ENCODE measurements at places on chromosomes 2 and 18.

- no peak for DNase-seq
Measured at GRCh38 chr2:34787341-34787740, 1188.2 kb upstream of the FAM98A start.

GRCh38 chr18:79749251-79750191, 48.2 kb upstream of the KCNG2 start:
- no peak for DNase-seq

DNA sequence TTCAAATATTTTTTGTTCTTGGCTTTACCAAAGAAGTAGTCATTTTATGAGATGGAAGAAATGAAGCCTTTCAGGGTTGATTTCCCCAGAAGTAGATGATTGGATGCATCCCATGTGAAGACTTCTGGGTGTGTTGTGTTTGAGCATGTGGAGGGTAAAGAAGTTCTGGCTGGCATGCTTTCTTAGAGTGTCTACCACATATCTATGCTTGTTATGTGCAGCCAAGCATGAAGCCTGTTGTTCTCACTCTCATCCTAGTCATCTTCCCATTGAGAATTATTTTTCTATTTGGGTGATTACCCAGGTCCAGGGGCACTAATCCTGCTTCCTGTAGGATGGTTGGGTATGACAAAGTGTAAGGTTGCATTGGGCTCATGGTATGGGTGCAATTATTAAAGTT, 472.9 kb downstream of the PTPRM start:
- DNase-seq, result no peak

- DNase-seq, result no peak
Measured at GRCh38 chr2:110755491-110756078, 23.2 kb downstream of the ACOXL start.

DNA sequence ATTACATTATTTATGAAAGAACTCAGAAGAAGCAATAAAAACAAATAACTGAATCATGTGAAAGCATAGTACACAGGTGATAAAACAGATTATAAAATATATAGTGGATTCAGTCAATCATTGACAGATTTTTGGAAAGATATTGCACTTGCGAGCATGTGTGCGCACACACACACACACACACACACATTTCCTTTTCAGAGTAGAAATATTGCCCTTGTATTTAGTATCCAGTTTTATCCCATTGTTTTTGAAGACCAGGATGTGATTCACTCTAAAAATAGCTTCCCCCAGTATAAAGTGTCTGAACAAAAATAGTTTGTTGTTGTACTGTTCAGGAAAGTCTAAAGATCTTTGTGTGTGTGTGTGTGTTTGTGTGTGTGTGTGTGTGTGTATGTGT, 145.5 kb downstream of the CALCRL start:
- no peak for DNase-seq

- DNase-seq, result no peak
Measured at GRCh38 chr2:83340424-83340823, 1118.7 kb downstream of the SUCLG1 start.

DNA sequence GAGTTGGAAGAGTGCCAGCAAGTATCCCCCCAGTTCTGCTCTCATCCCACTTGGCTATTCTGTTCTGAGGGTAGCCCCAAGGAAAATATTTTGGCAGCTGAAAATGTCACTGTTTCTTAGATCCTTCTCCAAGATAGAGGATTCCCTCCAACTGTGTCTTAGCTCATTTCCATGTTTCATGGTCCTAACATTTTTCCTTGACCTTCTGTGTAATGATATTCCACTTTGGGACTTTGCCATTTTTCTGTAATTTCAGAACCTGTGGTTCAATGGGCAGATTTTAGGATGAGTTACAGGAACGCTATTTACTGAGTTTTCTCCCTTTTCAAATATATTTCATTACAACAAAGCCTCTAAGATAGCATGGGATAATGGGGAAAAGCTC, 34.7 kb downstream of the NHEJ1 start:
- no peak for DNase-seq

DNA sequence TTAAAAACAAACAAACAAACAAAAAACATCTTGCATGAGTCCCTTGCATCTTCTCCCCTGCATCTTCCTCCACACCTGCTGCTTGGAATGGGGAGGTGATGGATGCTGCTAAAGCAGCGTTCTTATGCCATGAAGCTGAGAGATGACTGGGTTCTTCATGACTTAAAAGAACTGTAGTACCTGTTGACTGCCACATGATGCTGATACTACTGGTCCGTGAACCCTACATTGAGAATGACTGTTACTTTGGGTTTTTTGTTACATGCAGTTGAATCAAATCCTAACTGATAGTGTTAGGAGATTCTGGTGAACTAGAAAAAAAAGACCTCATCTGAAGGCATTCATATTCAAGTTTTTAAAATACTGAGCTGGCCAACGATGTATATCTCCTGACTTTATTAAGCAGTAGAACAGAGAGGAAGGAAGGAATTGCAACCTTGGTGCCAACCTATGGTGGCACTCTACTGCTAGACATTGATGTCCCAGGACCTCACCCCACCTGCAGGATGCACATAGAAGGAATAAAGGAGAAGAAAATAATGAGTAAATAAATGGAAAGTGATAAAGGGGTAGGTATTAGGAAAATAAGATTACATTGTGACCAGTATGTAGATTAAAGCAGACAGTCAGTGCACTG, 63.2 kb upstream of the SPAG16 start:
- DNase-seq, result no peak

- peak; percentile 86 for DNase-seq
Measured at GRCh38 chr18:74249181-74249968, 42.4 kb downstream of the CYB5A start.

DNA sequence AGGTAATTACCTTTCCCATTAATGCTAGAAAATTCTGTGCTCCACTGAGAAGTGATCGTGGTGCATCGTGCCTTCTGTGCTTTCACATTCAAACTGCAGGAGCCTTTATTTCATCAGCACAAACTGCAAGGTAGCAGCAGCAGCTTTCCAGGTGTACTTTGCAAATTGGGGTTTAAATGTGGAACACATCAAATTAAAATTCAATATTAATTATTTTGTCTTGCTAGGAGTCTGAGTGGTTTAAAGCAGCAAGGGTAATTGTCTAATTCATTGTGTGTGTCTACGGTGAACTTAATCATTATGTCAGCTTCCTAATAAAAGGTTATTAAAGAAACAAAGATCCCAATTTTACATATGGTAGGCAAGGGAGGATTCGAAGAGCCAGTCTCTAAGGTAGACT, 180.8 kb upstream of the ATP5MC3 start:
- DNase-seq, result no peak

DNA sequence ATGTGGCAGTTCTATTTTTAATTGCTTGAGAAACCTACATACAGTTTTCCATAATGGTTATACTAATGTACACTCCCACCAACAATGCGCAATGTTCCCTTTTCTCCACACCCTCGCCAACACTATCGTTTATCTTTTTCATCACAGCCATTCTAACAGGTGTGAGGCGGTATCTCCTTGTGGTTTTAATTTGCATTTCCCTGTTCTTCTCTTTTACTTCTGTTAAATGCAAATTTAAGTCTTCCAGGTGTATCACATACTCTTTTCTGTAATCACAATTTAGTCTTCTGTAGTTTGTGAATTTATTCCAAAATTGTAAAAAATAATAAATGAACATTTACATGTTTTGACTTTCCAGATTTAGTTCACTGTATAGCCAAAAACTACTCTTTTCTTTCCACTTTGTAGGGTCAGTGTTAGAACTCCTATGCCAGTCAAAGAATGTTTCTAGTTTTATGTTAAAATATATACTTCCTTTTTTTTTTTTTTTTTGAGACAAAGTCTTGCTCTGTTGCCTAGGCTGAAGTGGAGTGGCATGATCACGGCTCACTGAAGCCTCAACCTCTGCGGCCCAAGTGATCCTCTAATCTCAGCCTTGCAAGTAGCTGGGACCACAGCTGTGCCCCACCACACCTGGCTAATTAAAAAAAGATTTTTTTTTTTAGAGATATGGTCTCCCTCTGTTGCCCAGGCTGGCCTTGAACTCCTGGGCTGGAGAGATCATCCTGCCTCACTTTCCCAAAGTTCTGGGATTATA, 15.4 kb upstream of the ACYP2 start:
- no peak for DNase-seq

GRCh38 chr2:217903859-217904613, 98.8 kb downstream of the TNS1 start:
- DNase-seq, result no peak

DNA sequence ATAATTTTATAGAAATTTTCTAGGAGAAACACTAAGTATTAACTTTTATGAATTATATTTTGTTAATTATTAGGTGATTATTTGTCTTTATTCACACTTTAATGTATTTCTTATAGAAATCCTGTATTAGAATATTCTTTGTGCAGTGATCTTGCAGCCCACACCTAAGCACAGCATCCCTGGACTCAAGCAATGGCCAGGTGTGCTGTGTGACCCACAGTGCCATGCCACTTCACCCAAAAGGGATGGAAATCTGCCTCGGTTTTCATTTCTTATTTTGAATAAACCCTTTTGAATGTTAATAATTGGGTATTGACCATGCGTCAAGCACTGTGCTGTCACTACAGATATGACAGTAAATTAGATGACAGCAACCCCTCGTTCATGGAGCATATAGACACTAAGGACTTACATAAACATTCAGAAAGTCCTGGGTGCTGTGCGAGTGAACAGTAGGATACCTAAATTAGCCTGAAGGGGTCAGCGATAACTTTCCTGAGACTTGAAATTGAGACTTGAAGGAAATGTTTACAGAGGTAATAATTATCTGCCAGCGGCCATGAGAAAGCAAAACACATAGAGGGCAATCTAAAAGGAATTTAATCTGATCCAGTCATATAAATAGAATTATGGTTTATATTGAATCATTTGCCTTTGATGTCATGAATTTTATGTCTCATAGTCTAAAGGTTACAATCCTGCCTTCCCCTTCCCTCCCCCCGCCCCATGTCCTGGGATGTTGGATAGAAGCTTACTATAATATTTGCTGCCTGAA, 52.7 kb upstream of the CALCRL start:
- peak; percentile 72 for DNase-seq

DNA sequence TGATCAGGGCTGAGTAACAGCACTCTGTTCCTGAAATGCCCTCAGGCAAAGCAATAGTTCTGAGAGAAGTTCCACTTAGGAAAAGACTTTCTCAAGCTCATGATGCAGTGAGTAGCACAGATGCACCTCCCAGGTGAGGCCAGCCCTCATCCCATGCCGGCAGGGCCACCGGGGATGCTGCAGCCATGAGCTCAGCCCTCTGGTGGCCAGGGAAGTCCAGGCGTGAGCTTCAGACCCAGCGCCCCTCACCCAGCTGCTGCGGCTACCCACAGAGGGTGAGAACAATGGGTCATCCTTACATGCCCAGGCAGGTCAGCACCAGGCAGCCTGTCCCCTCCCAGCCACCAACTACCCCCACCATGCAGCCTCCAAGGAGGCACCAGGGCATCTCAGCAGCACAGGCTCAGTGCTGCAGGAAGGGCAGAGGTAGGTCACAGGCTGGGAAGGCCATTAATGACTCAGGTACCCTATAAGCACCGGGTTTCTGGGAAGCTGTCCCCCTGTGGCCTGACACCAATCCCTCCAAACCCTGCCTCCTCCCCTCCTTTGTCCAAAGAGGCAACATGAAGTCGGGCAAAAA, 50.6 kb downstream of the TTC32 start:
- peak; percentile 38 for DNase-seq

All from MCF 10A (cell line).